ENCODE measurements at places on chromosomes 7 and 10. TPM values are rescaled to one million over a fixed set of nuclear protein-coding genes. Genes with fewer than 3 reads are reported as not detected.

The SKIDA1 gene
- total RNA-seq, result 0.48 TPM

The HELLS gene
- total RNA-seq, result 45.1 TPM

The SPDYE6 gene
- total RNA-seq, result not detected

The CDHR3 gene
- 2.0 TPM for total RNA-seq

The ACSL5 gene
- total RNA-seq, result 5.5 TPM

The CXCL12 gene
- total RNA-seq, result 207 TPM

The GBX1 gene
- total RNA-seq, result not detected

The TCERG1L gene
- not detected for total RNA-seq

The AKR1D1 gene
- total RNA-seq, result not detected

The CDH23 gene
- 0.05 TPM for total RNA-seq

The DBNL gene
- 155 TPM for total RNA-seq

The ARHGEF5 gene
- not detected for total RNA-seq

The SRRM3 gene
- not detected for total RNA-seq

Data from HFFc6 (cell line).